Esophagus muscularis mucosa (tissue), 4 donors: ENCODE measurements at places on chromosomes 5 and 9. TPM values are rescaled to one million over a fixed set of nuclear protein-coding genes. Genes with fewer than 3 reads are reported as not detected.

CDH9 gene
- total RNA-seq: 0.33 TPM

GRCh38 chr5:6886866-6887265 lies 173.6 kb downstream of the TENT4A start:
- no peak overlapping the region for H3K4me3 ChIP-seq
- no peaks in the 10 kb centered on the region for H3K4me1 ChIP-seq
- no peak overlapping the region for H3K27ac ChIP-seq
- H3K36me3 ChIP-seq: no peaks in the 10 kb centered on the region
- DNase-seq: peak; percentile 55

GRCh38 chr5:93342563-93343061 lies 238.4 kb downstream of the NR2F1-AS1 start:
- no peak for DNase-seq
- no peak overlapping the region for H3K4me3 ChIP-seq
- no peak overlapping the region for H3K27ac ChIP-seq

IL9 gene
- total RNA-seq: not detected

DNA sequence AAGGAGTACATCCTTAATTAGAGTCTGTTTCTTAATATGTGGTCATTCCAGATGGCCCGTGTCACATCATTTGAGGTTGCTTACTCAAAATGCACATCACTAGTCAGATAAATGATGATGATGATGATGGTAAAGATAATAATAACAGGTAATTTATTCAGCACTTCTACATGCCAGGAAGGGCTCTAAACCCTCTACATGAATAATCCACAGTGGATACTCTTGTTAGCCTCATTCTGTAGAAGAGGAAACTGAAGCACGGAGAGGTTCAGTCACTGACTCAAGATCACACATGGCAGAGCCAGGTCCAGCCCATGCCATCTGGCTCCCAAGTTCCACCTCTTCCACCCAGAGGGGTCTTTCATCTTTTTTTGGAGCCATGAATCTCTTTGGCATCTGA lies 11.7 kb downstream of the SH3PXD2B start:
- peaks cover 48% of the 10 kb centered on the region for H3K4me1 ChIP-seq
- H3K4me3 ChIP-seq: no peak overlapping the region
- no peaks in the 10 kb centered on the region for H3K27me3 ChIP-seq
- no peaks in the 10 kb centered on the region for H3K36me3 ChIP-seq
- no peak for DNase-seq
